NB4 (cell line): ENCODE measurements at places on chromosomes 1 and 21.
A peak's percentile ranks its signal among the peaks of the same experiment; 100 is the strongest.

- no peak for DNase-seq
Measured at GRCh38 chr1:109402025-109402424, 4.3 kb upstream of the SORT1 start.

- DNase-seq: peak; percentile 53
Measured at GRCh38 chr1:222546548-222547259, 1.2 kb downstream of the HHIPL2 start.

DNA sequence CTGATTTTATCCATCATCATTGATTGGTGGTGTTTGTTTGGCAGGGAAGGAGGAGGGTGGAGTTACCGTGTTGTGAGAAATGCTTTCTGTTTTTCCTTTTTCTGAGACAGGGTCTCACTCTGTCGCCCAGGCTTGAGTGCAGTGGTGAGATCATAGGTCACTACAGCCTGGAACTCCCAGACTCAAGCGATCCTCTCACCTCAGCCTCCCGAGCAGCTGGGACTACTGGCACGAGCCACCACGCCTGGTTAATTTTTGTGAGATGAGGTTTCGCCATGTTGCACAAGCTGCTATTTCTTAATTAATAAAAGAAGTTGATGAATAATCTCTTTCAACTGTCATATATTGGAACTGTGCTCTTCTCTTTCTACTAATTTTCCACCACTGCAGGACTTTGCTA lies 44.3 kb downstream of the HUNK start:
- peak; percentile 14 for DNase-seq

- DNase-seq: no peak
Measured at GRCh38 chr1:88188038-88188437, 496.0 kb upstream of the PKN2 start.

DNA sequence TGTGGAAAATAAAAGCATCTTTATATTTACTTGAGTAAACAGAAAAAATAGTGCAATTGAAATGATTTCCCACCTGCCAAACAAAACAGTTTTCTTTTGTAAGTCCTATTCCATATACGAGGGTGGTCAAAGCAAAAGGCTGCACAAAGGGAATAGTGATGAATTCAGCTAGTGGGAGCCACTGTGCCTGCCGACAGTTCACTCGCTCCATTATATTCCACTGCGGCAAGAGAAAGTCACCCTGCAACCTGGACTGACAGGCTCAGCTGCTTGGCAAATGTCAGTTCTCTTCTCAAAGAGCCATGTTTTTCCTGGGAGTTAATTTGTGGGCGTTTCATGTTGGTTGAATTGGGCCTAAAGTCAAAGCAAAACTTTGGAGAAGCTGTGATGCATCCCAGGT lies 145.4 kb downstream of the LMO4 start:
- no peak for DNase-seq

DNA sequence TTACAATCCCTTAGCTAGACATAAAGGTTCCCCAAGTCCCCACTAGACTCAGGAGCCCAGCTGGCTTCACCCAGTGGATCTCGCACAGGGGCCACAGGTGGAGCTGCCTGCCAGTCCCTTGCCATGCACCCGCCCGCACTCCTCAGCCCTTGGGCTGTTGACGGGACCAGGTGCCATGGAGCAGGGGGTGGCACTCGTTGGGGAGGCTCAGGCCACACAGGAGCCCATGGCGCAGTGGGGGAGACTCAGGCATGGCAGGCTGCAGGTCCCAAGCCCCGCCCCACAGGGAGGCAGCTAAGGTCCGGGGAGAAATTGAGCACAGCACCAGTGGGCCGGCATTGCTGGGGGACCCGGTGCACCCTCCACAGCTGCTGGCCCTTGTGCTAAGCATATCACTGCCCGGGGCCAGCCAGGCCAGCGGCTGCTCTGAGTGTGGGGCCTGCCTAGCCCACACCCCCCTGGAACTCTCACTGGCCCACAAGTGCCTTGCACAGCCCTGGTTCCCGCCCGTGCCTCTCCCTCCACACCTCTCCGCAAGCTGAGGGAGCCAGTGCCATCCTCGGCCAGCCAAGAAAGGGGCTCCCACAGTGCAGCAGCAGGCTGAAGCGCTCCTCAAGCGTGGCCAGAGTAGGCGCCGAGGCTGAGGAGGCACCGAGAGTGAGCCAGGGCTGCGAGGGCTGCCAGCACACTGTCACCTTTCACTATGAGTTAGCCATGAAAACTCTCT lies 117.8 kb downstream of the LIPI start:
- DNase-seq: no peak

DNA sequence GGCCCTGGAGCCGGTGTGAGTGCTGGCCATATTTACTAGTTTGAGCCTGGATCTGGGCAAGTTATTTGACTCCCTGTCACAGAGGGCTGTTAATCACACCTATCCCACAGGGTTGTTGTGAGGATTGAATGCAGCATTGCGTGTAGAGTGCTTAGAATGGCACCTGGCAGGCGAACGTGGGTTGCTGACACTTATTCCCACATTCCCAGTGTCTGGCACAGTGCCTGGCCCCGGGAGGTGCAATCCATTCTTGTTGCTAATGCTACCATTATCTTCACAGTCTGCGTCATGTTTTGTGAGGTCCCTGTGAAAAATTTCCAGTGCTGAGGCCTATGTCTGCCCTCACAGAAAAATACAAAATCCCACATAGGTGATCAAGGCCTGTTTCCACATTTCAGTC lies 66.1 kb downstream of the CD2 start:
- DNase-seq: no peak

- peak; percentile 13 for DNase-seq
Measured at GRCh38 chr1:24503059-24503751, 569 bp downstream of the RCAN3 start.

- peak; percentile 69 for DNase-seq
Measured at GRCh38 chr1:201015551-201016091, 7.9 kb downstream of the KIF21B start.

- DNase-seq: no peak
Measured at GRCh38 chr1:225573216-225573615, 79.7 kb downstream of the ENAH start.

- DNase-seq: peak; percentile 97
Measured at GRCh38 chr1:246214708-246215509, 292.2 kb downstream of the SMYD3 start.

- DNase-seq: no peak
Measured at GRCh38 chr21:33008333-33009051, 17.2 kb upstream of the OLIG2 start.

DNA sequence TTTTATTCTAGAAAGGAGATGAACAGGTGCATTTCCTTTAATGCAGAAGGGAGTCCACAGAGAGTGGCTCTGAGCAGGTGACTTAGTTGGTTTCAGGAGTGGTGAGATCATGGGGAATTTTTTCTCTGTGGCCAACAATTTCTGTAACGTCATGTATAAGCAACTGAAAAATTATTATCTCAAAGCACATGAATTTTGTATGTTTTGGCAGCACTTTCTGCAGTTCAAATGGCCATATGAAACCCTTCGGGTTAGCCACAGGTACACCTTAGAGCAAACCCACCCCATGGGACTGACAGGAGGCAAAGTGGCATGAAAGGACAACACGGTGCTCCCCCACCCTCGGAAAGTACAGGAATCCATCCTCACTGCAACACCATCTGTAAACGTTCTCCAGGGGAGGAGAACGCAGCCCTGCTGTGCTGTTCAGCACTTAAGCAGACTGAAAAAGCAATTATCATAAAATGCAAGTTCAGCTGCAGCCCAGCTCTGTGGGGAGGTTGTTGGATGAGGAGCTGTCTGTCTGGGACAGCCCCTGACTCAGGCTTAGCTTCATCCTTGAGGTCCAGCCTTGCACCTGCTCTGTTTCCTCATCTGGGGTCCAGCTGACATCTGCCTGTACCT lies 55.8 kb upstream of the CLDN14 start:
- DNase-seq: no peak

DNA sequence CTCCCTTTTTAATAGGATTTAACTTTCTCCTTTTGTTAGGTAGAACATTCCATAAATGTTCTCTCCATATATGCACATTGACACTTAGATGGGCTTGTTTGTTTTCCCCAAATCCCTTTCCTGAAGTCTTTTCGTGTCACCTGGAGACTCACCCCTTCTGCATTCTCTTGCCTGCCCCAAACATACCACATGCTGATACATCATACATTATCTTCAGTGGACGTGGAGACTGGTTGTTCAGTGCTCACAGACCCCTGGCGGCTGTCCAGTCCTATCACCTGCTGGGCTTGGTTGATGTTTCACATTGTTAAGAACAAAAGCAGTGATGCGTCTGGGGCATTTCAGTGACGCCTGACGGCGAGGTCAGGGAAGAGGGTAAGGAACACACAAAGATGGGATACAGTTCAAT lies 22.2 kb downstream of the FMOD start:
- no peak for DNase-seq

- DNase-seq: peak; percentile 68
Measured at GRCh38 chr1:31181515-31182343, 58.0 kb downstream of the NKAIN1 start.

DNA sequence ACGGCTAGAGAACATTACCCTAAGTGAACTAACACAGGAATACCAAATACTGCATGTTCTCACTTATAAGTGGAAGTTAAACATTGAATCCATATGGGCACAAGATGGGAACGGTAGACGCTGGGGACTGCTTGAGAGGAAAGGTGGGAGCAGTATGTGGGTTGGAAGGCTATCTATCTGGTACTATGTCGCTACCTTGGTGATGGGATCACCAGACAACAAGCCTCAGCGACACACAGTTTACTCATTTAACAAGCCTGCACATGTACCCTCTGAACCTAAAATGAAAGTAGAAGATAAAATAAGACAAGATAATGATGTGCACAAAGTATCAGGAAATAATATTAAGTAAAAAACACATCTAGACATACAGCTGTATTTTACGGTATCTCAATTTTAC lies 819 bp downstream of the PYHIN1 start:
- no peak for DNase-seq

DNA sequence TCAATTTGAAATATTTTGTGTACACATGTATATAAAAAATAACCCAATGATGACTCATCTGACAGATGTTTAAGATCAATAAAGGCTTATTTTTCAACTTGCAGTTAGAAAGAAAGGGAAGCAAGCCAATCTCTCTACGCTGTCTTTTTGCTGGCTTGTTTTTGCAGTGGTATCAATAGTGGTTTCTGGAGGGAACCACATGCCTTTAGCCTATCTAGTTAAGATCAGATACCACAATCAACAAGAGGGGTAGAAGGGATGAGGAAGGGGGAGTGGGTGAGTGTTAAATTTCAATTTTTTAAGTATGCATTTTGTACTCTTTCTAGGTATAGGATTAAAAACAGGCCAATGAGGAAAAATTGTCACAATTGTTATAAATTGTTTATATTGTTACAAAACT lies 276.2 kb downstream of the KCNH1 start:
- no peak for DNase-seq

- DNase-seq: no peak
Measured at GRCh38 chr1:192539297-192540092, 36.1 kb upstream of the RGS1 start.

DNA sequence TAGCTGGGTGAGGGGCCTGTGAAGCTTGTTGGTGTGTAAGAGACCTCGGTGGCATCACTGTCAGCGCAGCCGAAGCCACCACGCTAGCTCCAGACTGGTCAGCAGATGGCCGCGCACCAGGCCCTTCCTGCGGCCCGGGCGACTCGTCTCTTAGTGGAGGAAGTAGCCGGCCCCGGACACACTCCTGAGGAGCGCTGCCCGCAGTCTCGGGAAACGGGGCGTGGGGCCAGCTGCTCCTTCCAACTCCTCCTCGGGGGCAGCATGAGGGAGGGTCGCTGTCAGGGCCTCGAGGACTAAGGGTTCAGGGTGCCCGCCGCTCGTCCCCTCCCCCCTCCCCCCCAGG lies 20.4 kb downstream of the H3-3A start:
- peak; percentile 48 for DNase-seq

- no peak for DNase-seq
Measured at GRCh38 chr1:5961601-5962000, 30.6 kb downstream of the NPHP4 start.

DNA sequence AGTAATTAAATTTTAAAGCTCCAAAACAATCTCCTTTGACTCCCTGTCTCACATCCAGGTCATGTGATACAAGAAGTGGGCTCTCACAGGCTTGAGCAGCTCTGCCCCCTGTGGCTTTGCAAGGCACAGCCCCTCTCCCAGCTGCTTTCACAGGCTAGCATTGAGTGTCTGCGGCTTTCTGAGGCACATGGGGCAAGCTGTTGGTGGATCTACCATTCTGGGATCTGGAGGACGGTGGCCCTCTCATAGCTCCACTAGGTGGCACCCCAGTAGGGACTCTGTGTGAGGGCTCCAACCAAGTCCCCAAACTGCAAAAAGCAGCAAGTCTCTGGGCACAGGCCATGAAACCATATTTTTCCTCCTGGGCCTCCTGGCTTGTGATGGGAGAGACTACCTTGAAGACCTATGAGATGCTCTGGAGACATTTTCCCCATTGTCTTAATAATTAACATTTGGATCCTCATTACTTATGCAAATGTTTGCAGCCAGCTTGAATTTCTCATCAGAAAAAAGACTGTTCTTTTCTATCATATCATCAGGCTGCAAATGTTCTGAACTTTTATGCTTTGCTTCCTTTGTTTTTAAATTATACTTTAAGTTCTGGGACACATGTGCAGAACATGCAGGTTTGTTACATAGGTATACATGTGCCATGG lies 554.1 kb upstream of the OLFM3 start:
- DNase-seq: peak; percentile 52

DNA sequence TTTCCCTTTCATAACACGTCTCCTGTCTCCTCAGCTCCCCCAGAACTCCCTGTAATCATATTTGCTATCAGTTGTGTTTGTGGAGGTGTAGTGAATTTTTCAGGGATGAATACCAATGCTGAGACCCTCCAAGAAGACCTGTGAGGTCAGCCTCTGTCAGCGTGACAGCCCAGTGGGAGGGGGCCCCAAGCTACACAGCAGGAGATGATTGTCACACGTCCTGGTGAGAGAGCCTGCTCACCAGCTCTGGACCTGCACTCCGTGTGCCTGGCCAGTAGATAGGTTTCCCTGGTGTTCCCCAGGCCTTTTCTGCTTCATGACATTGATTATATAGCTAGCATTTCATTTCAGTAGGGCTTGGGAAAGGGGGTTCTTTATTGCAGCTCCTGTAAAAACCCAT lies 421.5 kb downstream of the KIF26B start:
- DNase-seq: no peak

GRCh38 chr21:31088474-31088751 lies 50.1 kb upstream of the KRTAP19-8 start:
- no peak for DNase-seq
